ENCODE measurements at places on chromosomes 4 and X.
A peak's percentile ranks its signal among the peaks of the same experiment; 100 is the strongest.

DNA sequence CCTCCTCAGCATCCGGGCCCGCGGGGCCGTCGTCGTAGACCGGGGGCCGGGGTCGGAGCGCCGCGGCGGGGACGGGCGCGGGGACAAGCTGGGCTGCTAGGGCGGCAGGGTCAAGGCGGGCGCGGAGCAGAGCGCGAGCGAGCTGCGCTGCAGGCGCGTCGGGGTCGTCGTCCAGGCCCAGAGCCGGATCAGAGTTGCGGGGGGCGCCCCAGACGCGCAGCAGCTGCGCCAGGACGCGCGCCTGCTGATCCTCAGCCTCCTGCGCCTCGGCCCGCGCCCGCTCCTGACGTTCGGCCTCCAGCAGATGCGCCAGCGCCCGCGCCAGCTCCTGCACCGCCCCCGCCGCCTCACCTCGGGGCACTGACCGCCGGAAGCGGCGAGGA is 3.5 kb downstream of the PCSK1N start:
- no peak for DNase-seq

GRCh38 chr4:78922207-78922606 is 17.0 kb downstream of the PAQR3 start:
- DNase-seq, result no peak

GRCh38 chr4:25914670-25915352 is 791 bp downstream of the SMIM20 start:
- DNase-seq, result no peak

- no peak for DNase-seq
Observed at GRCh38 chrX:118521435-118521834, 25.8 kb downstream of the DOCK11 start.

DNA sequence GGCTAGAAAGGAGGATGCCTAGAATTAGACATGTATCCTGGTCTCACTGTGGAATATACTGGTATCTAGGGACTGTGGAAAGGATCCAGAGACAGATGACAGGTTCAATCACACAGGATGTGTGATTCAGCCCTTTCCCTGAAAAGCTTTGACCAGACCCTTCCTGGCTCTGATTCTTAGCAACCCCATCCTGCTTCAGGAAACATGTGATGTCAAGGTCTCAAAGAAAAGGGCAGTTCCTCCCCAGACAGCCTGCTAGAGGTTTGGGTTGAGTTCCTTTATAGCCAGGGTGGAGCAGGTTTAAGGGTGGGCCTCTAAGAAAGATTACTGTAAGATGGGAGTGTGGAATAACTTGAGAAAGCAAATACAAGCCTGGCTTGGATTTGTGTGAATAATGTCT is 3.0 kb downstream of the BMP15 start:
- no peak for DNase-seq

- DNase-seq, result no peak
Observed at GRCh38 chrX:19956306-19956705, 34.6 kb downstream of the BCLAF3 start.

GRCh38 chrX:49058794-49059193 is at the start of gene CCDC120:
Gene CCDC120, plus strand, starts transcription at chrX:49058999. Its CDS starts 3,043 bp downstream, at chrX:49062042.
- no peak for DNase-seq

DNA sequence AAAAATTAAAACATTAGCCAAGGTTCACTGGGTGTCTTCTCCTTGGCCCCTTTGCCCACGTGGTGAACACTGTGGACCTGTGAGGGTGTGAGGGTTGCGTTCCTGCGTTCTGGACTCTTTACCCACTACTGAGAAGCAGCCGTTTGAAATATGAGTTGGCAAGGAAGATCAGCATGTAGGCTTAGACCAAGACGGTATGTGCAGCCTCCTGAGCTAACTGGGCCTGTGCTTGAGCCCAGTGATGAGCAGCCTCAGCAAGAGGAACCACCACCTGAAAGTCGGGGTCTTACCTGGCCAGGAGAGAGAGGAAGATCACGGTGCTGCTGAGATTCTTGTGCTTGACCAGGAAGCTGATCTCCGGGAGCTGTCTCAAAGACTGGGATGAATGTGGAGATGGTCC is 19.5 kb downstream of the RGS12 start:
- DNase-seq, result no peak

GRCh38 chr4:153039542-153040185 is 103.5 kb downstream of the FHDC1 start:
- no peak for DNase-seq

DNA sequence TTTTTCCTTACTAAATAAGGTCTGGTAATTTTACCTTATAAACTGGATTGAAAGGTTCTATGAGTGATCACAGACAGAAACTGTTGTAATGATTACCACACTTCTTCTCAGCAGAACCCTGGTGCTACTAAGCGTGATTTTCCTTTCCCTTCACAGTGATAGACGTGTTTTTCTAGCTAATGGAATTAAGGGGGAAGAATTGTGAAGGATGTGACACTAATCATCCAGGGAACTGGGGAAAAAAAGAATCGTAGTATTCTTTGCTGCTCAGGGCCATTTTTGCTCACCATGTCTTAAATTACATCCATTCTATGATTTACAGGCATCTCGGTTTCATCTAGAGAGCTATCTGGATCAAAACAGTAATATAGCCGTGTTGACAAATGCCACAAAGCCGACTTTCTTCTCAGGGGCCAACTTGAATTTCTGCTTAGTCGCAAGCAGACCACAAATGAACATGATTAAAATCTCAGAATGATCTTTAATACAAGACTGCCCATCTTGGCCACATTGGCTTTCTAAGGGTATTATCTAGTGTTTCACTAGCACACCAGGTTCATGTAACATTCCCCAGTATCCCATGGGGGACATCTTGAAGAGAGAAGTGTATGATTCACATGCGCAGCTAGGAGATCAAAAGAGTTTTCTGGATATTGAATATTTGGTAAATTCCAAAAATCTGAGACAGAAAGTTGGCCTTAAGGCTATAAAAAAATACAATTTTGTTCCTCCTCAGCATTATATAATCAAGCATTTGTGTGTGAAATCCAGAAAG is 154.0 kb downstream of the UGT8 start:
- DNase-seq, result no peak

- no peak for DNase-seq
Observed at GRCh38 chr4:2757426-2757825, 1.3 kb upstream of the TNIP2 start.

- no peak for DNase-seq
Observed at GRCh38 chr4:123312951-123313592, 83.5 kb upstream of the SPRY1 start.

- no peak for DNase-seq
Observed at GRCh38 chr4:92163348-92163747, 140.4 kb upstream of the GRID2 start.

GRCh38 chr4:153933915-153934687 is 145.2 kb upstream of the SFRP2 start:
- no peak for DNase-seq

DNA sequence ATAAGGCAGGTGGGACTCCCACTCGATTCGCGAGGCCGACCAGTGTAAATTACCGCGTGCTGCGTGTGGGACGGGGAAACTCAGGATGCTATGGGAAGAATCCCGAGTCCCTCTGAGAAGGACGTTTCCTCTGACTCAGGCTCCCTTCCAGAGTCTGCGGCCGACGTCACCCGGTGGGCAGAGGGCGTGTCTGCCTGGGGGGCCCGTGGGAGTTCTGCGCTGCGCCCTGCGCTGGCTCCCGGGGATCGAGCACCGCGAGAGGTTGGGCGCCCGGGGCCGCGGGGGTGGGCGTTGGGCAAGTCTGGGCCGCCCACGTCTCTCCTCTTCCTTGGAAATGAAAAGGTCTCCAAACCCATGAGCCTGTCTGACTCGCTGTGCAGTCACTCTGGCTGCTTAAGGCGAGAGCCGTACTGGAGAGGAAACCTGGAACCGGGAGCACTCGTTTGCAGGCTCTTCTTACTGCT is 568 bp downstream of the NIPAL1 start:
- DNase-seq, result peak; percentile 22

DNA sequence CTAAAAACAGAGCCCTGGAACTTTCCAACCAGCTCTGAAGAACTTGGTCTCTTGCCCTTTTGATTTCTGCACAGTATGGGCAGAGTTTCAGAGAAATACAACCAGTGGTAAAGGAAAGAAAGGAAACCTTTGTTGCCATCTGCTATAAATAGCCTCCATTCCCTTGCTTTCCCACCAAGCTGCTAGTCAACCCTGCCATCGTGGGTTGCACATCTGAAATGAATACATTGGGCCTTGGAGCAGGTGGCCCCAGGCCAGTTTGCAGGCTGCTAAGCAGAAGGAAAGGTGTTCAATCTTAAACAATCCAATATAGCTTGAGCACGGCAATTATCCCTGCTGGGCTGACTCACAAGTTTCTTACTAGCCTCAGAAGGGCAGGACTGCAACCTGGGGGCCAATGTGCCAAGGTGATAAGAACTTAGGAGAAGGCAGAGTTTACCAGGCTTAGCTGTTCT is 142.5 kb downstream of the PPARGC1A start:
- DNase-seq, result no peak

Data from CD4-positive, alpha-beta T cell treated with Interleukin-6 for 4 hours (primary cell).